Stimulated activated CD4-positive, alpha-beta T cell treated with anti-CD3 and anti-CD28 coated beads, Interleukin-4, amount 100 ng/mL, for 48 hours (primary cell): ENCODE measurements at places on chromosomes 6 and 20.

DNA sequence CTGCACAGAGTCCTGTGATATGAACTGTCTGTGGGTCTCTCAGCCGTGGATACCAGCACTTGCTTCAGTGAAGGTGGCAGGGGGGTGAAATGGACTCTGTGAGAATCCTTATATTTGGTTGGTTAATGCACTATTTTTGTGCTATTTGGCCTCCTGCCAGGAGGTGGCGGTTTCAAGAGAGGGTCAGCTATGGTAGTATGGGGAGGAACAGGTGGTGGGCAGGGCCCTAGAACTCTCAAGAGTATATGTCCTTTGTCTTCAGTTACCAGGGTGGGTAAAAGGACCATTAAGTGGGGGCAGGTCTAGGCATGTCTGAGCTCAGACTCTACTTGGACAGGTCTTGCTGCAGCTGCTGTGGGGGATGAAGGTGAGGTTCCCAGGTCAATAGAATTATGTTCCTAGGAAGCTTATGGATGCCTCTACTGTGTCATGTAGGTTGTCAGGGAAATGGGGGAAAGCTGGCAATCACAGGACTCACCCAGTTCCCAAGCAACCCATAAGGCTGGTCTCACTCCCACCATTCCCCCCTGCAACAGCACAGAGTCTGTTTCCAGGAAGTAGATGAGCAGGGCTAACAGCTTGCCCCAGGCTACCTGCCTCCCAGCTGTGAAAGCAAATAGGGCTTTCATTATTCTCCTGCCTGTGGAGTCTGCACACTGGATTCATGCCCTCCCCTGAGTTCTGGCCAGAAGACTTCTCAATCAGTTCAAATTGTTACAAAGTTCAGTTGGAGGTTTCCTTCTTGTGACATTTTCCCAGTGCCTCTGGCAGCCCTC is 56.8 kb upstream of the PHIP start:
- DNase-seq: no peak

DNA sequence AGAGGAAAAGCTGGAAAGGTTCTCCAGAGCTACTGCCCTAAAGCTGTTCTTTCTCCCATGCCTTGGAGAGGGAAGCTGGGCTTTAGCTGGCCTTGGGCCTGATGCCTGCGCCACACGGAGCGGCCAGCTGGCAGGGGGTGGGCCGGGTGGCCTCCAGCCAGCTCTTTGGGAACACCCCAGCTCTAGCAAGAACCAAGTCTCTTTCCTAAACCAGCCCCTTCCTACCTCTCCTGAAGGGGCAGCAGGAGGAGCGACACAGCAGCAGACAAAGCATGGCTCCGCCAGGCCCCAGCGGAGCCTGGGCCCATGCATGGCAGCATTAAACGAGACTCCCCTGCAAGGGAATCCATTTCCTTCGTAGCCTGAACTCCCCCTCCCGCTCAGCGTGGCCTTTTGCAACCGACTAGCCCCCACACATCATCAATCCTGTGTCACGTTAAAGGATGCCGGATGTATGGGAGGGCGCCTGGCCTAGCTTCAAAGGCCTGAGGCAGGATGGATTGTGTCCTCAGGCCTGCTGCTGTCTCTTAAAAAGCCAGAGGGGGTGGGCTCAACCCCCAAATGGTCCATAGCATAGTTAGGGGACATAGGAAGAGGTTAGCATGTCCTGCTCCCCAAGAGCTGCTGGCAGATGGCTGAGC is 14.0 kb downstream of the MRPS18A start:
- DNase-seq: no peak

DNA sequence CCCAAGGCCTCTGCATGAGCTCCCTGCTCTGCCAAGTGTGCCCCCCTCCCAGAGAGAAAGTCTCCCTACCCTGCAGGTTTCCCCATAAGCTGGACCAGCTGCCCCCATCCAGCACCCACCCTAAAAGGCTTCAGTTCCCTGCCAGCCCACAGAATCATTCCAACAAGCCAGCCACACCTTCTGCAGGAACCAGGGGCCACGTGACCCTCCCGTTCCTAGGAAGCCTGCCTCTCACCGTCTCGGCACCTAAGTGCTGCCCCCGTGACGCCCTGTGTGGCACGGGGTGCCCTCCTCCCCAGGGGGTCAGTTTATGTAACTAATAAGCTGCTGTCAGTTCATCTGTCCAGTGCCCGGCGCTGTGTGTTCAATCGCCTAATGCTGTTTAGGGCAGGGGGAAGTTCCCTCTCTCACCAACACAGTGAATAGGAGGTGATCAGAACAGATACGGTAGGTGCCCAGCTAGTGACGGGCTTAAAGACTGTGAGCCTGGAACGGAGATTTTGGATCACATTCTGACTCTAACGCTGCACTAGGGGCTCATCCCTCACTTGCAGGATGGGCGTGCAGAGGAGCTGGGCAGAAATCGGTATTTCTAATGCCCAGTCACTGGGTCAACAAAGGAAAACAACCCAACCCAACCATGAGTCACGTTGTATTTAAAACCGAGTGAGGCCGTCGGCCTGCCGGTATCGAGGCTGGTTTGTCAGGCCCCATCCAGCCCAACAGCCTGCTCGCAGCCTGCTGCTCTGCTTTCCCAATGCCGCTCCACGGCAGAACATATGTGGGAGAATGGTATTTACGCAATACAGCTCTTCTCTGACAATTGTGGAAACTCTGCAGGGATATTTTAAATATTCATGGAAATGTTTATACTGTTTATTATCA is 56.0 kb downstream of the RAMACL start:
- DNase-seq: no peak

GRCh38 chr6:74568861-74569260 is 637.0 kb downstream of the COL12A1 start:
- DNase-seq: no peak

DNA sequence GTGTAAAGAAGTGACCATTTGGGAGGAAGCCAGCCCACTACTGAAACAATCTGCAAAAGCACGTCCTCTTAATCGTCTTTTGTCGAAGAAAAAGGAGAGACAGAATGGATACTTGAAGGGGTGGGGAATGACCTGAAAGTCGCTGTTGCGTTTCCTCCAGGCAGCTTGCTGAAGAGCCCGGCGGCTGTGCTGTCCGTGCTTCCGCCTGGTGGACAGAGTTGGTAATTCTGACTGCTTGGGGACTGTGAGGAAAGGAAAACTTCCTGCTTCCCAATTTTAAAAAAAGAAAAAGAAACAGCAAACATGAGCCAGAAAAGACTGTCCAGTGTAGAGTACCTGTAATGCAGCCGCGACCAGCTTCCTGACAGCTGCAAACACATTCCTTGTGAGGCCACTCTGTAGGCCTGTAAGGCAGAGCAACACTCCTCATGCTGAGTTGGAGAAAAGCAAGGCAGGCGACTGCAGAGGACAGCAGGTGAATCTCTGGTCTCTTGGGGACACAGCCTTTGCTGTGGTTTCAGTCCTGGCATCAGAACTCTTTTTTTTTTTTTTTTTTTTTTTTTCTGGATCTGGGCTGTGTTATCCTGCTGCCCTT is 251.1 kb upstream of the TBX18 start:
- peak; percentile 1 for DNase-seq

DNA sequence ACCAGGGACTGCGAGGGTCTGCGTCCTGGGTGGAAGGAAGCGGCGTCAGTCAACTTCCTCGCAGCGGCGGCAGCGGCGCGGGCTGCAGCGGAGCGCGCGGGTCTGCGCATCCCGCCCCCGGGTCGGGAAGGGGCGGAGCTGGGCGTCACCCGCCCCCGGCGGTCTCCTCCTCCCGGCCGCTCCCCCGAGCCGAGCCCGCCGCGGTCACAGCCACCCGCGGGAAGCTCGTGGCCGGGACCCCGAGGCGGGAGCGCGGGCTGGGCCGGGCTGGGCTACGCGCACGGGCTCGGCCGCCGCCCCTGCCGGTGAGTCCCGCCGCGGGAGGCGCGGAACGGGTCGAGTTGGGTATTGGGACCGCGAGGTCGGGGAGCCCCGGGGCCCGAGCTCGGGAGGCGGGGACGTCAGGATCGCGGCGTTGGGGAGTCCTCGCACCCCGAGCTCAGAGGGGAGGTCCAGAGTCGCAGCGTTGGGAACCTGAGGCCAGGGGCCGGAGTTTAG is at the start of gene PAQR8:
PAQR8 (plus strand) TSS at position 207 of the 498 bp plus-strand sequence. CDS start 41,063 bp downstream, outside the sequence.
- peak; percentile 73 for DNase-seq

- DNase-seq: no peak
These were observed 37.8 kb downstream of the PTPRT start for GRCh38 chr20:43151901-43152300.

GRCh38 chr6:52640170-52640569 is 30.7 kb upstream of the TMEM14A start:
- DNase-seq: no peak

GRCh38 chr6:34260576-34261267 is 11.9 kb upstream of the SMIM29 start:
- no peak for DNase-seq

DNA sequence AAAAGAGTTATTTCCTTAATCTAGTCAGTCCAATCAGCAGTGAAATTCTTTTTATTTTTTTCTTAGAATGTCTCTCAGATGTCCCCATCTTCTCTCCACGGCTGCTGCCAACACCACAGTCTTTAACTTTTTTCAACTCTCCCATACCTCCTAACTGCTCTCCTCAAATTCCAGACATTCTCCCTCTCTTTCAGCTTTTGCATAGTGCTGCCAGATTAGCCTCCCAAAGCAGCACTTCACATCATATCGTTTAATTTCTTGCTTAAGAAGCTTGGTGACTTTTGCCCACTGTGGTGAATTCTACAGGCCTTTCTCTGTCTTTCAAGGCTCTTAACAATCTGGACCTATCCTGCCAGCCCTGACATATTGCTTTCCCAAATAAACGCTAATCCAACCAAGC is 233.4 kb downstream of the UST start:
- no peak for DNase-seq
